ENCODE measurements at places on chromosomes 5 and 9.

GRCh38 chr5:123876276-123876790 lies 364.4 kb downstream of the CSNK1G3 start:
- no peak for DNase-seq

DNA sequence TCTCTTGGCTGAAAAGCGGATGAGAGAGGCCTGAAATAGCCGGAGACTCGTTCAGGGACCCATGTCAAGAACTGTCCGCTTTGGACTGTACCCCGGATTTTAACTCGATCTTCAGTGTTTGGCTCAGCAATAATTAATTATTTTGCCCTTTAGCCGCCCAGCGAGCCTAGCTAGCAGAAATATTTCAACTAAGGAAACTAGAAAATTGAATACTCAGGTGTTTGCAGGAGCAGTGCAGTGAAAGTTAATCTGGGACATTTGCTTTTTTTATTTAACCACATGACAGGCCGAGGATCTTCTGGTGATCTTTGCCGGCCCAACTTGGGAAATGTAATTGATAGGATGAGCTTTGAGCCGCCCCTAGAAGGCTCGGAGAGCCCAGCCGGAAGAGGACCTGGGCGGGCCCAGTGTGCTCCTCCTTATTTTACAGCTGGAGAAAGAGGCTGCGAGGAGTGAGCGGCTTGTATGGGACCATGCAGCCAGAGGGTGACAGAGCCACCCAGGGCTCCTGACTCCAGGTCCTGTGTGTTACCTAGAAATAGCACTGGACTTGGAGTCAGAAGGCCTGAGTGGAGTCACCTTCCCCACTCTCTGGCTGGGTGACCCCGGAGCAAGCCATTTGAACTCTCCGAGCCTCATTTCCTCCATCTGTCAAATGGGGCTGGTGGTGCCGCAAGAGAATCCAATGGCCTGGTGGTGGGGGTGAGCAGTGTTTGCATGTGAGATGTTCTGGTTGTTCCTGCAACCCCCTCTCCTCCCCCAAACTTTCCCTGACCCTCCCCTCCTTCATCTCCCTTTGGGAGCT lies 2.4 kb downstream of the PPARGC1B start:
- no peak for DNase-seq

DNA sequence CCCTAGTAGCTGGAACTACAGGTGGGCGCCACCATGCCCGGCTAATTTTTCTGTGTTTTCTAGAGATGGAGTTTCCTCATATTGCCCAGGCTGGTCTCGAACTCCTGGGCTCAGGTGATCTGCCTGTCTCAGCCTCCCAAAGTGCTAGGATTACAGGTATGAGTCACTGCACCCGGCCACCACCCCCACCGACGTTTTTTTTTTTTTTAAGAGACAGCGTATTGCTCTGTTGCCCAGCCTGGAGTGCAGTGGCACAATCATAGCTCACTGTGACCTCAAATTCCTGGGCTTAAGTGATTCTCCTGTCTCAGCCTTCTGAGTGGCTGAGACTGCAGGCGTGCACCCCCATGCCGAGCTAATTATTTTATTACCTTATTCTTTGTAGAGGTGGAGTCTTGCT lies 38.2 kb downstream of the WDR70 start:
- DNase-seq = no peak

DNA sequence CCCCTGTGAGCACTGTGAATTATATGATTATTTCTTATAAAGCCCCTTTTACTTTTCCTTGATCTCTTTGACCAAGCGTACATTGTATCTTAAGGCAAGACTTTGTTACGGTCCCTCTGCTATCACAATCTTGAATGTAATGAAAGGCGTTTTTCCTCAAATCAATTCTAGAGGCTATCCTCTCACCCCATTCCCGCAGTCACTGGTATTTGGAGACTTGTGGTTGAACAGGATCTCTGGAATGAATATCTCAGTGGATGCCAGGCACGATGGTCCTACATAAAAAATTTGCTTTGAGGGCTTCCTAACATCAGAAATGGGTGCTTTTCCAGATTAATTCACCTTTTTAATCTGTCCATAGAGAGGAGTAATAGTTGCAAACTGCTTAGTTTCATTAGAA lies 151.4 kb upstream of the PAPPA start:
- DNase-seq = no peak

DNA sequence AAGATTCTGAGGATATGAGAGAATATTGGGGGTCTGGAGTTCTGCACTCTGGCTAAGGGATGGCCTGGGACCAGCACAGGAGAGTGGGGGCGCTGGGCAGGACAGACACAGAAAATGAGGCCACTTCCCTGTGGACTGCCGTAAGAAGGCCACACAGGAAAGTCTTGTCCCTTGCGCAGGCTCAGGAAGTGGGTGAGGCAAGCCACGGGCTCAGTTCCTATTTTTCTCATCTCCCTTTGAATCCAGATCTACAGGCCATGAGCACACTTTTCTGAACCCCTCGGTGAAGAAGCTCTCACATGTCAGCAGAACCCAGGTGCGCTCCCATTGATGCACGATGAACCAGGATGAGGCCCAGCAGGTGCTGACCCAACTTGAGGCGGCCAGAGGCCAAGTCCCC lies 207.4 kb downstream of the AGTPBP1 start:
- DNase-seq = no peak

DNA sequence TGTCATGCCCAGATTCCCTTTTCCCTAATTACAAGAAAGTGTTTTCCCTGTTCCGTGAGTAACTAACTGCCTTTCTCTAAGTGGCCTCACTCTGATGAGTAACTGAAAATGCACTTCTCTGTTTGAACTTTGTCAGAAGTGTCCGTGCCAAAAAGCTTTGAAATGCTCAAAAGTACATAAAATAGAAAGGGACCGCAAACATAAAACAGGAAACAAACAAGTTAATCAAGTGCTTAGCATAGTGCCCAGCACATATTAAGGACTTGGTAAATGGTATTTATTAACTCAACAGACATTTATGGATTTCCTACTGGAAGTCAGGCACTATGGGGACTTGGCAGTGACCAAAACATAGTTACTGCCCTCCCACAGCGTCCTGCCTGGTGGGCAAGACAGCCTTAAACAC lies 22.3 kb downstream of the AQP3 start:
- DNase-seq = no peak

DNA sequence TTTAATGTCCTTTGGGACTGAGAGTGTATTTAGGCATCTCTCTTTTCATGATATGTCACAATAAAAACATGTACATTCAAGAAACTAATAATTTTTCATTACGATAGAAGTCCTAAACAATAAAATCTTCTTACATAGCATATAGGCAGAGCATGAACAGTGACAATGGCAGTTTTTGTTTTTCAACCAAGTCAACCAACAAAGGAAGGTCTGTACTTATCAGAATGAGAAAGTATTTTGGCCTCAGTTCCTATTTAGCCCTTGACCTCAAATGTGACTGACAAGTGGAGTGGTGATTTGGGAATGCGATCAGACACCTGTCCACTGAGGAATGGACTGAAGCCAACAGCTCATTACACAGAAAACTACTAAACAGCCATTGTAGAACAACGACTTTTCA lies 219.5 kb downstream of the TMEM161B start:
- no peak for DNase-seq

GRCh38 chr9:97593960-97594359 lies 39.2 kb downstream of the TSTD2 start:
- no peak for DNase-seq

GRCh38 chr5:147956064-147956841 lies 49.9 kb upstream of the C5orf46 start:
- DNase-seq = no peak

- DNase-seq = no peak
Observed at GRCh38 chr9:70340572-70340971, 73.9 kb downstream of the KLF9 start.

DNA sequence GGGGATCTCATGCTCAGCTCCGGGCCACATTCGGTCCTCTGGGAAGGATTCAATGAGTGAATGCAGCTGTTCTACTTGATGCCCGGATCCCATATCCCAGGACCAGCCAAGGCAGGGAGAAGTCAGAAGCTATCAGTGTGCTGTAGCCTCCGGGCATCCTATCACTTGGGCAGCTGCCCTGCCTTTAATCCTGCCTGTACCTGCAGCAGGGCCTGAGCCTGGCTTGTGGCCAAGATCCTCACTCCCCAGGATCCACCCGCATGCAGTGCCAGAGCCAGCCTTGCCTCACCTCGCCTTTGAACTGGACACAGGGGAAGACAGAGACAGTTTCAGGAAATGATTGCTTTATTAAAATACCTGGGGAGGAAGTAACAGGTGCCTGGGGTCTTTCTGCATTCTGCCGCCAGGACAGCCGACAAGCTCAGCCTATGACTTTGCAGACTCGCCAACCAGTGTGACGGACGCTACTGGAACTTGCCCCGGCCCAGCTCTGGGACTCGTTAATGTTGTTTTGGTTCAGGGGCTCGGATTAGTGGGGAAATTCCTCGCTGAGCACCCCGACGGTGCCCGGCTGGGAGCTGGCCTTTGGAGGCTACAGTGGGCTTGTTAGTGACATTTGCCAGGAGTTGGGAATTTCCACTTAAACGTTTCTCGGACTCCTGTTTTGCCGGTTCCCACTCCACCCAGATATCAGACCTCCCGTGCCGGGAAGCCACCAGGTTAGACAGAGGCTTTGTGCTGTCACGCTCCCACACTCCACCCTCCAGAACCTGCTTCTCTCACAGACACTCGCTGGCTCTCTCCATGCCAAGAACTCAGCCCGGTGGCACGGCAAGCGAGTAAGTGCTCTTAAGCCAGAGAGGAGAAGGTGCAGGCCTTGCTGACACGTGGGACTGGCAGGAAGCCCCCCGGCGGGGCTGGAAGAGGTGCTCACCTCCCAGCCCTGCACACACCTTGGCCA lies 721 bp downstream of the PTGES start:
- no peak for DNase-seq

GRCh38 chr5:129945028-129945427 lies 40.8 kb downstream of the CHSY3 start:
- no peak for DNase-seq

- DNase-seq = no peak
Observed at GRCh38 chr5:102481054-102481715, 17.6 kb downstream of the SLCO6A1 start.

DNA sequence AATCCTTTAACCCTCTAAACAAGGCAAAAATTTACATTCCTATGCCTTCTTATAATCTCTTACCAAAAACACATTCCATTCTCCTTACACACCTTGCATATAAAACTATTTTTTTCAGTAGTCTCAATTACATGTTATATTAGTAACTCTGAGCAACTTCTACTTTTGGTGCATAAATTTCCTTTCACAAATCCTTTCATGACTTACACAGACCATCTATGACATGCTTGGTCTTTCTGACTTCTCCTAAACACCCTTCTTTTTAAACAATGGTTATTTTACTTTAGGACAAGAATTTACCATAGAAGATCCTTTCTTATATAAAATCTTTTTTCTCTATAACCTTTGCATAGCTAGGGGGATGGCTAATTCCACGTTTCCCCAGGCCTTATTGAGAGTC lies 208.0 kb upstream of the ARRDC3 start:
- no peak for DNase-seq

- DNase-seq = no peak
Observed at GRCh38 chr5:39284552-39284951, 65.2 kb upstream of the FYB1 start.

- DNase-seq = no peak
Observed at GRCh38 chr5:20678814-20679298, 690.9 kb upstream of the CDH18 start.

DNA sequence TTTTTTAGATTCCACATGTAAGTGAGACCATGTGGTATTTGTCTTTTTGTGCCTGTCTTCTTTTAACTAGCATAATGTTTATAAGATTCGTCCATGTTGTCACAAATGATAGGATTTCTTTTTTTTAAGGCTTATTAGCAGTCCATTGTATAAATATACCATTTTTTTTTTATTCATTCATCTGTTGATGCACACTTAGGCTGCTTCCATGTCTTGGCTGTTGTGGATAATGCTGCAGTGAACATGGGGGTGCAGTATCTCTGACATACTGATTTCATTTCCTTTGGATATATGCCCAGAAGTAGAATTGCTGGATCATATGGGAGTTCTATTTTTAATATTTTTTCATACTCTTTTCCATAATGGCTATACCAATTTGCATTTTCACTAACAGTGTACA lies 48.7 kb downstream of the KIAA1958 start:
- DNase-seq = no peak

DNA sequence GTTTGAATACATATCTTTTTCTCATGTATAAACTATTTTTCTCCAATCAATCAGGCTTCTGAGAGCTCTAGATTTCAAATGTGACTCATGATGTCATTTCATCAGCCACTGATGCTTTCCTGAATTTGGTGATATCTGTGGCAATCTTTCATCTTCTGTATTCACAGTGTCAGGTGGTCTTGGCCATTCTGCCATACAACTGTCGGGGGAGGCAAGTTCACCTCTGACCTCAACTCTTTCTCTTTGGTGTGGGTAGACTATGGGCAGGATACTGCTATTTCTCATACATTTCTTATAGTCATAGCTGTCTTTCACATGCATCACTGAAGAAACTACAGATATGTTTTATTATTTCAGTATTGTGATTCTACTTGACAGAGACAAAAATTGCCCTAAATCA lies 414.1 kb upstream of the MEF2C start:
- no peak for DNase-seq

DNA sequence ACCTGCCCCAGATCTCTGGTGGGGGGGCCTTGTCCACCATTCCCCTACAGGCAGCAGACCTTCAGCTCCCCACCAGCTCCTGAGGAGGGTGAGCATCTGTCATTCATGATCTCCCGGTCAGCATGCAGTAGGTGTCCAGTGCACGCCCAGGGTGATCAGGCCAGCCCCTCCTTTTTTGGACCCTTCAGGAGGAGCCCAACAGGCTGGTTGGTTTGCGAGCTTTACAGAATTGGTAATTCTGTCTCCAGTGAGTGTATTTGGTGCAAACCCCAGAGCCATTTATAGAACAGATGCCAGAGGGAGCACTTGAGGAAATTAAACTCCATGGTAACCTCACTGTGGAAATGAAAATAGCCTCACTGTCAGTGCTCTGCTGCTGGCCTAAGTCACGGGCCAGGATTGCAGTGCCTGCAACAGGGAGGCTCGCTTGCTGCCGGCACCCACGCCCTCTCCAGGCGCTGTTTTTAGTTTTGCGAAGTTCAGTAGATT lies 23.4 kb downstream of the WNK2 start:
- DNase-seq = no peak

GRCh38 chr9:133886563-133887501 lies 105.3 kb downstream of the VAV2 start:
- DNase-seq = no peak

GRCh38 chr5:16547200-16547842 lies 69.5 kb downstream of the RETREG1 start:
- no peak for DNase-seq

- no peak for DNase-seq
Observed at GRCh38 chr9:135357863-135358551, 121.6 kb upstream of the PPP1R26 start.

DNA sequence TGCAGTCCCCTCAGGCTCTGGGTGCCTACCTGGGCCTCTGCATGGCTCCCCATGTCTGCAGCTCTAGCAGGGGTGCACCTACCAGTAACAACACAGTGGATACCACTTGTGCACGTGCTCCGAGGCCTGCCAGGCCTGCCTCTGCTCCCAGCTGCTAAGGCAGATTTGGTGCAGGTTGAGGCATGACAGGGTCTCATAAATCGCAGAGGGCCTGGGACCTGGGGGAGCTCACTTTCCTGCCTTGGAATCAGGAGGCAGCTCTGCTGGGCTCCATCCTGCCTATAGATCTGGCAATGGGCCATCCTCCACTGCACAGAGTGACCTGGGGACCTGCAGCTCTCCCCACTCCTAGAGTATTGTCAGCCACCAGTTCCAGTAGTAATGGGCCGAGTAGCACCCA lies 121.9 kb upstream of the CXCL14 start:
- DNase-seq = no peak

Data from progenitor cell of endocrine pancreas (in vitro differentiated cells).